ENCODE measurements at places on chromosomes 3 and 15. TPM values are rescaled to one million over a fixed set of nuclear protein-coding genes. Genes with fewer than 3 reads are reported as not detected.

Gene MCTP2
- polyA plus RNA-seq: 0.37 TPM

Gene EXOG
- polyA plus RNA-seq: 14.8 TPM

Gene TARS3
- polyA plus RNA-seq: 20.8 TPM

Gene CLDN18
- polyA plus RNA-seq: 0.39 TPM
